Epithelial cell of proximal tubule (primary cell): ENCODE measurements at places on chromosomes 2 and 18. TPM values are rescaled to one million over a fixed set of nuclear protein-coding genes. Genes with fewer than 3 reads are reported as not detected.

GRCh38 chr2:231664727-231665126, 43.6 kb upstream of the PTMA start:
- no peak for DNase-seq

DNA sequence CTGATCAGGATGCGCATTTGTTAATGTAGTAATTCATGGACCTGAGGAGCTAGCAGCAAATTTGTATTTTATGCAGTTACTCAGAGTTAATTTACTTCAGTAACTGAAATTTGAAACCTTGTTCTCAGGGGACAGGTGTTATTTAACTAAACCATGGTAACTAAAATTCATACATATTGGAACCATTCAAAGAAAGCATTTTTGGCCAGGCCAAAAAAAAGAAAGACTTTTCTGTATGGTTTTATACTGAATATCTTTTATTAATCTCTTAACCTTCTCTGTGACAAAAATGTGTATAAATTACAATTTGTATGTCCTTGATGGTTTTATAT, 4.4 kb upstream of the KLHL23 start:
- no peak for DNase-seq

DNA sequence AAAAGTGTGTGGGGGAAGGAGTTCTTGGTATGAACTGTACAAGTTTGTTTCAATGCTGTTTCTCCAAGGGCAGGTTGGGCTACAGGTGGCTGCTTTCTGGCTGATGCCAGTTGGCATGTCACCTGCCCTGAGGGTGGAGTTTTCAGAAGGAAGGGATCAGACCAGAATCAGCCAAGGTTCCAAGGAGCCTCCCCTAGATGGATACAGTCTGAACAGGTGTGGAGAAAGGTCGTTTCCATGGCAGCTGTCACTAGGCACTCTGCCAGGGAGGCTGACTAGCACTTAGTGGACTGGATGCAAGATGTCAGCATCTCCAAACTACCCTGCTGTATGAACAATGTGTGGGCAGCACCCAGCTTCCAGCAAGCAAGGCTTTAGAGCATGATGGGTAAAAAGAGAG, 444.4 kb upstream of the HNRNPA3 start:
- DNase-seq: no peak

DNA sequence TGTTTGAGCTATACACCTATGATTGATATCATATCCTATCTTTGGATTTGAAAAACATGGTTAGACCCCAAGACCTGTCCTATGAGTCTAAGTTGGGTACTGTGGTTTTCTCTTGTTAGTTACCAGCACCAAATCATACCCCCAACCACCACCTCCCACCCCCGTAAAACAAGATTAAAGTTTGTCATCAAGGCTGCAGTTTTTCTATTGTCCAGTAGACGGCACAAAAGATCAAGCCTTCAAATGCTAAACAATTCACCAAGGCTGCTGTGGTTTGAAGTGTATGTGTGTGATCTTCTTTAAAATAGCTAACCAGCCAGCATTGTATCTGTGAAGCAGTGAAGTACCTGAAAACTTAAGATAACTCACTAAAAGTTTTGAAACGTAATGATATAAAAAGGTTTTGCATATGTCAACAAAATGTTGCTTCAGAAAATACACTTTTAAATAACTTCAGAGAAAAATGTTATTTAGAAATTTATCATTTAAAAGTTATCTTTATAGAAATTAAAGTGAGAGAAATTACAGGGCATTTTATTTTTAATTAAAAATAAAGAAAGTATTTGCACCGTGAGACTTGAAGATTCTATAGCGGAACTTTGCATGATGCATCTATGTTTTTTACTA, 5.8 kb upstream of the MEIS1 start:
- DNase-seq: no peak

PPP1R1C gene
- total RNA-seq: 0.35 TPM in 1 of 2 replicates, not detected in the other

CSRNP3 gene
- total RNA-seq: 1.0 and 1.6 TPM in 2 replicates
